GM12891 (cell line): ENCODE measurements at places on chromosomes 12 and 14.

- no peak for DNase-seq
These were observed 17.1 kb upstream of the HIGD1C start for GRCh38 chr12:50934981-50935807.

DNA sequence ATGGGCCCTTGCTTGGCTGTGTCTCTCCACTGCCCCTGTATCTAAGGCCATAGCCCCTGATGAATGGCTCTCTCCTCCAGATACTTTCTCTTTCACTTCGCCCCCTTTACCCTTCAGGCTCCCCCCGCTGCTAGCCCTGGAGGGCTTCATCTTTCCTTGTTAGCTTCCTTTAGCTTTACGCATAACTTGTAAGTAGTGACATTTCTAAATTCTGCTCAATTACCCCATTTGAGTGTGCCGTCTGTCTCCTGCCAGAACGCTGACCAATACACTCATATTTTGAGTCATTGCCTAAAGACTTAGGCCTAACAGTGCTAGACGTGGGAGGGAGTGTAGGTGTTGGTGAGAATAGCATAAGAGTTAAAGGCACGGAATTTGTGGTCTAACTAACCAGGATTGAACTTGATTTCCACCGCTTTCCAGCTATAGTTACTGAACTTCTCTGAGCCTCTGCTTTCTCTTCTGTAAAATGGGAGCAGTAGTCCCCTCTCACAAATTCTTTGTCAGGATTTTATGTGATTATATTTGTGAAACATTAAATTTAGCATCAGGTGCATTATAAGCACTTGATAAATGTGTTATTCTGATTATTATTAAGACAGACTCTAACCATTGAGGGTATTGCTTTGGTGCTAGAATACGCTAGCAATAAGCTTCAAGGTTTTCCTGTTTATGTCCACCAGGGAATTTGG, 129.3 kb downstream of the ZFP36L1 start:
- DNase-seq, result peak; percentile 45

DNA sequence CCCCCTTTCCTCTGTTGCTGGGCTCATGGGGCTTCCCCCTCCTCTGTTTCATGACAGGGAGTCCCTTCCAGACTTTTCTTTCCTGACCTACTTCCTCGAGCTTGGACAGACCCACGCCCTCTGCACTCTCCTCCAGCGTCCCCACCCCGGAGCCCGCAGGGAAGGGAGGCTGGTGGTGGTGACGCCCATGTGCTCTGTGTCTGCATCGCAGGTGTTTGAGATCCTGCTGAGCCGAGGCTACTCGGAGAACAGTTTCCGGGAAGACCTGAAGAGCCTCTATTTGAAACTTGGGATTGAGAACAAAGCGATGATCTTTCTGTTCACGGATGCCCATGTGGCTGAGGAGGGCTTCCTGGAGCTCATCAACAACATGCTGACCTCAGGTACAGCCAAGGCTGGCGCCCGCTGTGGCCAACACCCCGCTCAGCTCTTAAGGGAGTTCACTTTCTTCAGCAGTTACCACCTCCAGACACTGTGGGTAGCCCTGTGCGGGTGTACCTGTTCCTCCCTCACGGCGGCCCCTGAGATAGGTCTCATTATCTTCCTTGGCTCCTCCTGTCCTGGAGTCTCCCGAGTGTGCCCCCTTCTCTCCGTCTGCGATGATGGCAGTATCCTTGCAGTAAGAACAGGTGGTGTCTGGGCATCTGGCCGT, 85.6 kb downstream of the CCDC92 start:
- DNase-seq, result no peak

GRCh38 chr12:14279845-14280244, 85.6 kb upstream of the ATF7IP start:
- no peak for DNase-seq

GRCh38 chr14:92340071-92340470, 17.1 kb downstream of the SLC24A4 start:
- no peak for DNase-seq

DNA sequence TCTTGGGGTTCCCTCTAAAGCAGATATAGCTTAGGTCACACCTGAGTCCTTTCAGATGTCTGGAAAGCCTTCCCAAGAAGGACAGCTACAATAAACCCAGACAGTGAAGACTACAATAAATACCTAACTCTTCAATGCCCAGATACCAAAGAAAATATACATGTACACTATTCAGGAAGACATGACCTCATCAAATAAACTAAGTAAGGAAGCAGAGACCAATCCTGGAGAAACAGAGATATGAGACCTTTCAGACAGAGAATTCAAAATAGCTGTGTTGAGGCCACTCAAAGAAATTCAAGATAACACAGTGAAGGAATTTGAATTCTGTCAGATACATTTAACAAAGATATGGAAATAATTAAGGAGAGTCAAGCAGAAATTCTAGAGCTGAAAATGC, 15.3 kb downstream of the MIPOL1 start:
- DNase-seq, result no peak

GRCh38 chr12:107564946-107565345, 120.7 kb upstream of the PWP1 start:
- DNase-seq, result no peak

- no peak for DNase-seq
These were observed 21.9 kb upstream of the FSCB start for GRCh38 chr14:44529026-44529425.

DNA sequence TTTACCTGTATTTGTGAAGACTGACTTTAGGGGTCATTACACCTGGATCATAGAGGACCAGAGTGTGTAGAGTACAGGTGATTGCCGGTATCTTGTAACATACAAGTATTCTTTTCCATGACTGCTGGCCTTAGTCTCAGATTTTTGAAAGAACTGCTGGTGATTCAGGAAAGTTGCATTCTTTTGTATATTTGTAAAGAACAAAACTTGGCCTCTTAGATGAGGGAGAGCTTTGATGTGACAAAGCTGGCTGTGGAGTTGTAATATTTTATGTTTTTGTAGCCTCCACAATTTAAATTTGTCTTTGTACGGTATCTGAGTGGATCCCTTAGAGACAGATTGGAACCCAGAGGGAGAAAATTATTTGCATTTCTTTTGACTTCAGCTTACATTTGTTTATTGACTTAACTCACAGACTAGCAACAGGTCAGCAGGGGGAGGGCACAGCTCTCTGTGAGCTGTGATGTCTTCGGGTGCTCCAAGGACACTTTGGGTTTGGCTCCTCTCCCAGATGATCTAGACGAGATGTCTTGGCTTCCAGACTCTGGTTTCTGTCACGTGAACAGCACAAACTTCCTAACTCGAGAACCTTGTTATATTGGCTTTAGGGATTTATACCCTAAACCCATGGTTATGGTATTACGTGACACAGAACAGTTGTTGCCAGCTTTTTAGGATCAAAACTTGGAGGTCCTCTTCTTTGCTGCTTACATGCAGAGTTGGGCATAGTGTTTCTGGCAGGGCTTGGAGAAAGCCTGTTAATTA, 65.9 kb downstream of the DAAM1 start:
- DNase-seq, result no peak

- DNase-seq, result no peak
These were observed at the start of gene MORN3 for GRCh38 chr12:121669521-121669900. MORN3 (minus strand) TSS chr12:121669654; CDS start chr12:121669483, 171 bp downstream.

GRCh38 chr14:65840118-65840751, 427.7 kb downstream of the FUT8 start:
- DNase-seq, result no peak

GRCh38 chr14:103232031-103232808, 101.8 kb upstream of the EIF5 start:
- DNase-seq, result no peak

- no peak for DNase-seq
These were observed 80.7 kb upstream of the KRR1 start for GRCh38 chr12:75592086-75592485.

DNA sequence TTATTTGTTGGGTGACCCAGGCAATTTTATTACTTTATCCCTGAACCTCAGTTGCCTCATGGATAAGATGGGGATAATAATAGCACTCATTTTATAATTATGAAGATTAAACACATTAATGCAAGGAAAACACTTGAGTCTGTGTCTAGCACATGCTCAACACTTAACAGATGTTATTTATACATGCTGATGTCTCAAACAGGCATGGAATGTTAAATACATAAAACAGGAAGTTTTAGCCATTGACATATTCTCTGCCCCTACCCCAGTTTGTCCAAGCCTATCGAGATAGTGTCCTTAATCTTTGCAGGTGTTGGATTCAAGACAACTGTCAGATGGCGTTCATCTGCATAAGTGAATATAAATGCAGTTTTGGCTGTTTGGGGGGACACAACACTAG, 109.8 kb downstream of the SCAF11 start:
- no peak for DNase-seq

GRCh38 chr14:89461256-89461655, 44.2 kb upstream of the FOXN3 start:
- DNase-seq, result no peak

DNA sequence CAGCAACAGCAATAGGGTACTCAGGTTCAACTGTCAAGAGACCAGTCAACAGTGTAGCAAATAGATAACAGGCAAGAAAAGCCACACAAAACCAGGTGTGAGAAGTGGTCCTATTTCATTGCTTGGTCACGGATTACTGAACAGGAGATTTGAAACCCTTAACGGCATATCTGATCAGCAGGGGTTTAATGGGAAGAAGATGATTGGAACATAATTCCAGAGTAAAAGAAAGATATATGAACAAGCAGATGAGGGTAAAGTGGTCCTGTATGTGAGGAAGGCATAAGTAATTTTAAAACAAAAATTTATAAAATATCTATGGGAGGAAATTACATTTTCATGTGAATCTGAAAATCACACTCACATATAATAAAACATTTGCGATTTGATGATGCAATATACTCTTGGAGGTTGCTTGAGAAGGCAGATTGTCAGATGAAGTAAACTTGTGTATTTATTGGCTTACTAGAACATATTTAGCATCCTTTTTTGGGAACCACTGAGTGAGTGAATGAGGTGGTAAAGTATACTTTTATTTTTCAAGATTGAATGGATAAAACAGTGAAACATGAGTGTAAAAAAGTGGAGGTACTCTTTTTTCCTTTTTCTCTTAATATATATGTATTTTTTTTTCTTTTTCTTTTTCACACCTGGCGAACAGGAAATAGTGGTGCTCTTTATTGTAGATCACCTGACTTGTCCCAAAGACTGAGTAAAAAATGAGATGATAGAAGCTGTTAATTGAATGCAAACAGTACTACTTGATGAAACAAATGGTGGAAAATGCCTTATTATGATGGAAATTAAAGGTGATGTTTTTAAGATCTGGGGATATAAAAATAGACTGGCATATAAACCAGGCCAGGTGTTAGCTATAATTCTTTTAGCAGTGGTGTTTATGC, 21.6 kb upstream of the SDR39U1 start:
- DNase-seq, result no peak

GRCh38 chr12:121279507-121279915, 17.0 kb downstream of the CAMKK2 start:
- DNase-seq, result no peak

DNA sequence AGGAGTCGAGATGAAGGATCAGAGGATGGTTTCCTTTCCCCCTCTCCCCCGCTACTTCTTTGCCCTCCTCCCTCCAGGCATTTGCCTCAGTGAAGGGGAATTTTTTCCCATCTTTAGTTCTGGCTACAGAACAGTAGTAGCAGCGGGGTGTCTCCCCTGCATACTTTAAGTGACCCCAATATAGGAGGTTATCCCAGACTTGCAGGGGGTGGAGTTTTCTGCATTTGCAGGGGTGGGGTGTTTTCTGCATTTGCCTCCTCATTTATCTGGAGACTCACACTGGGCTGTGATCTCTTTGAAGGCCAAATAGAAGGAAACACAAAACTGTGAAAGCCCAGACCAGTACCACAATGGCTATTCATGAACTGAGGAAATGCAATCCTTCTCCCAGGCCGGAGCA, 19.8 kb downstream of the PTPRB start:
- no peak for DNase-seq

GRCh38 chr12:53735-54730, 12.5 kb upstream of the IQSEC3 start:
- DNase-seq, result no peak

GRCh38 chr14:39266525-39266870, 32.8 kb downstream of the MIA2 start:
- DNase-seq, result no peak

GRCh38 chr14:93286212-93286890, 46.5 kb downstream of the BTBD7 start:
- no peak for DNase-seq

DNA sequence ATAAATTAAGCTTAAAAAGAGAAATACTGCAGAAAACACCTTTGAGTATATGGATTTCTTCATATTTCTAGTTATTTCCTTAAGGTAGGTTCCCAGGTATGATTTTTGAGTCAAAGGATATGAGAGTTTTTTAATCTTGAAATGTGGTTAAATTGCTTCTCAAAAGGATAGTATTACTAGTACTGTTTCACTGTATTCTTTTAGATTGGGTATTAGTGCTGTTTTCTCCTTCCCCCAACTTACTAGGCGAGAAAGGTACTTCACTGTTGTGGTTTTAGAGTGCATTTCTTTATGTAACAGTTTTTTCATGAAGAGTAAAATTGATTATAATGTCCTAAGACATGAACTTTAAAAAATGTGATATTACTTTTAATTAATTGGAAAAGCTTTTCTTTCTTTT, 13.5 kb downstream of the FRS2 start:
- DNase-seq, result no peak

- DNase-seq, result no peak
These were observed 772.4 kb upstream of the FBXO33 start for GRCh38 chr14:40204441-40205175.

DNA sequence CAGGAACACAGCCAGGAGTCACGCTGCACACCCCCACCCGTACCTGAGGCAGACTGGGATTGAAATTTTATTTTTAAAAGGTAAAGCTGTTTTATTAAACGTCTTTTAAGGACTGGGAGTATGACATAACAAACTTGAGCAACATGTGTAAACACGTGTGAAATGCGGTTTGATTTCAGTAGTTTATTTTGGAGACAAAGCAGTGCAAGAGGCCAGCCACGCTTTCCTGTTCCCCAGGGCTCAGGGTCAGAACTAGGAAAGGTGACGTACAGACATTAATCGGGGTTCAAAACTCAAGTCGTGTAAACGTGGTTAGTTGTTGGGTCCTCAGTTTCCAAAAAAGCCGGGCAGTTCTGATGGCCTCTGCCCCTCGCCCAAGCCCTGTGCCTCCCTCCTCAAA, 16.7 kb downstream of the CHGA start:
- no peak for DNase-seq

GRCh38 chr12:13000925-13001774, 1.1 kb upstream of the HEBP1 start:
- DNase-seq, result peak; percentile 48

DNA sequence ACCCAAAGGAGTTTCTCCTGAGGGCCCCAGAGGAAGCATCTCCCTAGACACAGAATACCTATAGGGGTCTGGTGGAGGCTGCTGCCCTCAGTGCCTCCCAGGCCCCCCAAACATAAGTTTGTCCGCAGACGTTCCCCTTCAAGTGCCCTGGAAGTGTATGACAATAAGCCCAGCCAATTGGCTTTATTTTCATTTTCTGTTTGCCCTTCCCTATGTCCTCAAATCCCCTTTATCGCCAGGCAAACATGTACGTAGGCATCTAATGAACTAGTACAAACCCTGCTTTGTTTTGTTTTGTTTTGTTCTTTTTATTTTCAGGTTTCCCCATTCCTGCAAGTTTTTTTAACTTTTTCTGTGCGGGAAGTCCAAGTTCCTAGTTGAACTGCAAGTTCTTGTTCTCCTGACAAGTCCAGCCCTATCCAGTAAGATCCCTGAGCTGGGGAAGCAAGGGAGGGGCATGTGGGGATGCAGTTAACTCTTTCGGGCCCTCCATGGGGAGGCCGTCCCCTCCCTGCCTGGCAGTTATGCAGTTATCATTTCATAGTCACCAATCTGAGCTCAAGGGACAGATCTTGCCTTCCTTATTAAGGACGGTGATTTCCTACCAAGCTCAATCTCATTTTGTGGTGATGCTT, 141.9 kb downstream of the KCNA5 start:
- no peak for DNase-seq

- no peak for DNase-seq
These were observed 93.3 kb downstream of the DAAM1 start for GRCh38 chr14:59281609-59282377.
